ENCODE measurements at places on chromosomes 16 and 17.

- no peak for DNase-seq
Observed at GRCh38 chr16:70390774-70391173, 44.1 kb downstream of the DDX19A start.

DNA sequence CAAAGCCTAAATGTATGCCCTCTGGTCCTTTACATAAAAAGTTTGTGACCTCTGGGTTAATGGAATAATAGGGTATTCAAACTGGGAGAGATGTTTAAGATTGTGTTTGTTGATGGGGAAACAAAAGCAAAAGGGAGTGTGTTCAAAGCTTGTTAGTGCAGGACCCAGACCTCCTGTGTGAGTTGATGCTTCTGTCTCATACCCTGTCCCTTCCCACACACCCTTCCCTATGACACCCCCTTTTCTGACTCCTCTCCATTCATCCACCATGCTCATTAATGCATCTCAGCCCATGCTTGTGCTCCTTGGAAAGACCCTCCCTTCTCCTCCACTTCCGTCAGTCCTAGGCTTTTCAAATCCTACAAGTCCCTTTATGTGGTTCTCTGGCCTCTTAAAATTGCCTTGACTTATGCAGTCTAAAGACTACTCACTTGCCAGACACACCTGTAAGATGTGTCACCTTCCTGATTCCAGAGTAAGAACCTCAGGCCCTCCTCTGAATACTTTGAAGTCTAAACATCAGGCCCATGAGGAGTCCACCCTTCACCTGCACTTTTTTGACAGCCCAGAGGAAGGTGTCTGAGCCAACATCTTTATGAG lies 128.0 kb upstream of the CACNG5 start:
- DNase-seq = no peak

DNA sequence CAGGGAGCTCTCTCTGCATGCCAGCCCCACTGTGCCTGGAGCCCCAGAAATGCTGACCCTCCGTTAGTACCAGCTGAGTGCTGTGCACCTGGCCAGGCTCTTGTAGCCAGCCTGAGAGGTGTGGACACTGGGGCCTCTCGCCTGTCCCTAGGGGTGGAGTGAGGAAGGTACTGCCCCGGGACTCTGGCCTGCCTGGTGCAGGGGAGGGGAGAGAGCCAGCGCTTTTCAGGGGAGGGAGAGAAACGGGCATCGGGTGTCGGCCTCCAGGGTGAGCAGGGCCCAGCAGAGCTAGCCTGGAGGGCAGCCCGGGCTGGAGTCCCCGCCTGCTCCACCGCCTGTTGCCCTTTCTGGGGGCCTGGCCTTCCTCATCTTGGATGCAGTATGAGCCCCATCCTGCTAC lies 13.1 kb downstream of the MAP2K3 start:
- DNase-seq = no peak

- no peak for DNase-seq
Observed at GRCh38 chr16:78402833-78403232, 303.4 kb downstream of the WWOX start.

All from astrocyte of the spinal cord (primary cell).